T-helper 17 cell (primary cell): ENCODE measurements at places on chromosomes 4 and X. TPM values are rescaled to one million over a fixed set of nuclear protein-coding genes. Genes with fewer than 3 reads are reported as not detected.

DNA sequence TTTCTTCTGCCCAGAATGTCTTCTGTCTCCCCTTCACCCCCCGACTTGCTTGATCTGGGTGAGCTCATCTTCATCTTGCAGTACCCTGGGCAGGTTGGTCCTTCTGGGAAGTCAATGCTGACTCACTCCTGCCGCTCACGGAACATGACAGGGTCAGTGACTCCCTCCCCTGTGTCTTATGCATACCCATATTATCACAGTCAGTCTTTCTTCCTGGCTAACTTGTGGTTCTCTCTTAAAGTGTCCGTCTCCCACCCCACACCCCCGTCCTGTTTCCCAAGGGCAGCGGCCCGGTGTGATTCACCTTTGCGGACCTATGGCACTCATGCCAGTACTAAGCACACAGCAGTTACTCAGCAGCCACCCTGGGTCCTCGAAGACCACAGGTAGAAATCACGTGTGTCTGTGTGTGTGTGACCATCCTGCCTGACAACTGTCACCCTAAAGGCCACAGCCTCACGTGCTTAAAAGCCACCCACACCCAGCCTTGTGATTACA, 17.7 kb downstream of the IQSEC2 start:
- H3K4me3 ChIP-seq = no peak overlapping the region
- H3K27me3 ChIP-seq = no peaks in the 10 kb centered on the region
- H3K27ac ChIP-seq = peak overlapping the region; percentile 27
- peaks cover 21% of the 10 kb centered on the region for H3K4me1 ChIP-seq

DNA sequence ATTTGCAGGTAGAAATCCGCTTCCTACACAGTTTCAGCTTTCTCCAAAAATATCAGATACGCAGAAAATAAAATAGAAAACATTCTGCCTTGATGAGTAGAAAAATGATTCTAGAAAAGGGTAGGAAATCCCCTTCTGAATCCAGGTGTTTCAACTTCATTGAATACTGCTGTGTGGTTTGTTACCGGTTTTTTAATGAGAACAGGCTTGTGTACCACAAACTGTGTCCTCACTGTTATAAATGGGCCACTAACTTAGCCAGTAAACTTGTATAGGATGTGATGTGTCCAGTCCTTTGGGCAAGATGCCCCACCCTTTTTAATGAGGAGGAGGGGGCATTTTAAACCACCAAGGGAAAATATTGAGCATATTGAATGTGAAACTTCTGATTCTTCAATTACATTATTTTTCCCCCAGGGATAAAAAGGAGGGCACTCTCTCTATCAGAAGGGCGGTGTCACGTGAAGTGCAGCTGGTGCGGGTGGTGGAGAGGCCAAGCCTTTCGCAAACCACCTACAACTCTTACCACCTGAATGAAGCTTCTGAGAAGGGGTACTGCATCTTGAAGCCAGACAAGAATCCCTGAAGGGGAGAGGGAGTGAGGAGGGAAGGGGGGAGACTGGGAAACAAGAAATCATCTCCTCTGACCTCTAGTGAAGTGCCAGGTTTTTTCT, 4.5 kb downstream of the CXXC4 start:
- peak overlapping the region; percentile 93 for H3K4me3 ChIP-seq
- no peak for DNase-seq
- H3K36me3 ChIP-seq = no peaks in the 10 kb centered on the region

GRCh38 chr4:37068580-37068979, 176.0 kb upstream of the NWD2 start:
- peaks cover 6% of the 10 kb centered on the region for H3K4me1 ChIP-seq
- DNase-seq = no peak
- no peaks in the 10 kb centered on the region for H3K27me3 ChIP-seq
- H3K4me3 ChIP-seq = no peak overlapping the region
- no peaks in the 10 kb centered on the region for H3K36me3 ChIP-seq

DNA sequence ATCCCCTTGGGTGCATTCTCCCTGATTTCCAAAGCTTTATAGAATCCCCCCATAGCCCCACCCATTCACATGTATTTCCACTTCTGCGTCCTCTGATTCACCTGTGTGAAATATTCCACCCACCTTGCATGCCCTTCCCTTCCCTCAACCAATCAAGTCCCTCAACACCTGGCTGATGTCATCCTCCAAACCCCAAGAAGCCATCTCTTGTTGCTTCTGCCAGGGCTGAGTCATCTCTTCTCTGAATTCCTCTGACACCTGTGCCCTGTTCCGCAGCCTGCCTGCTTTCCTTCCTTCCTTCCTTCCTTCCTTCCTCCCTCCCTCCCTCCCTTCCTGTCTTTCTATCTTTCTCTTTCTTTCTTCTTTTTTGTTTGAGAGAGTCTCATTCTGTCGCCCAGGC, 9.9 kb downstream of the CRMP1 start:
- H3K27me3 ChIP-seq = peaks cover 39% of the 10 kb centered on the region
- peaks cover 3% of the 10 kb centered on the region for H3K4me1 ChIP-seq
- no peak for DNase-seq
- H3K4me3 ChIP-seq = no peak overlapping the region
- peaks cover 5% of the 10 kb centered on the region for H3K36me3 ChIP-seq
- H3K27ac ChIP-seq = no peak overlapping the region

DNA sequence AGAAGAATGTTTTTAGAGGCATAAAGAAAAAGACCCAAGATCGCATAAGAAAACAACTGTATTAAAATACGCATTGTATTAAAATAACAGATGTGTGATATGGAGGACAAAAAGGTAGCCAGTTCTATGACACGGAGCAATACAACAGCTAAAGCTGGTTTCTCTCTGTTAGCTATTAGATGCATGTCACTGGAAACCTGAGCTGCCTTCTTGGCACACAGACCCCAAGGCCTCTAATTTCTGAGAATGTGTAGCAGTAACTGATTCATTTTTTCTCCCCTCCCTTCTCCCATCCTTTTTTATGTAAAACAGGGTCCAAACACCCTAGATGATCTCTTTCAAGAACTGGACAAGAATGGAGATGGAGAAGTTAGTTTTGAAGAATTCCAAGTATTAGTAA, 4.1 kb downstream of the S100G start:
- H3K4me1 ChIP-seq = peaks cover 3% of the 10 kb centered on the region
- no peaks in the 10 kb centered on the region for H3K36me3 ChIP-seq
- H3K27ac ChIP-seq = no peak overlapping the region
- no peak overlapping the region for H3K4me3 ChIP-seq

- peak overlapping the region; percentile 50 for H3K4me3 ChIP-seq
- DNase-seq = no peak
- no peaks in the 10 kb centered on the region for H3K36me3 ChIP-seq
- peaks cover 2% of the 10 kb centered on the region for H3K4me1 ChIP-seq
- H3K27ac ChIP-seq = no peak overlapping the region
- H3K27me3 ChIP-seq = no peaks in the 10 kb centered on the region
Measured at GRCh38 chrX:154032160-154032559, 12.5 kb upstream of the IRAK1 start.

GRCh38 chrX:84165711-84166110, 22.3 kb downstream of the RPS6KA6 start:
- DNase-seq = no peak
- H3K4me1 ChIP-seq = no peaks in the 10 kb centered on the region
- H3K27me3 ChIP-seq = no peaks in the 10 kb centered on the region
- H3K4me3 ChIP-seq = no peak overlapping the region
- H3K36me3 ChIP-seq = no peaks in the 10 kb centered on the region

- H3K4me1 ChIP-seq = no peaks in the 10 kb centered on the region
- H3K27ac ChIP-seq = no peak overlapping the region
- no peak overlapping the region for H3K4me3 ChIP-seq
- no peak for DNase-seq
- H3K36me3 ChIP-seq = no peaks in the 10 kb centered on the region
Measured at GRCh38 chr4:85862896-85863295, 387.9 kb downstream of the ARHGAP24 start.

DNA sequence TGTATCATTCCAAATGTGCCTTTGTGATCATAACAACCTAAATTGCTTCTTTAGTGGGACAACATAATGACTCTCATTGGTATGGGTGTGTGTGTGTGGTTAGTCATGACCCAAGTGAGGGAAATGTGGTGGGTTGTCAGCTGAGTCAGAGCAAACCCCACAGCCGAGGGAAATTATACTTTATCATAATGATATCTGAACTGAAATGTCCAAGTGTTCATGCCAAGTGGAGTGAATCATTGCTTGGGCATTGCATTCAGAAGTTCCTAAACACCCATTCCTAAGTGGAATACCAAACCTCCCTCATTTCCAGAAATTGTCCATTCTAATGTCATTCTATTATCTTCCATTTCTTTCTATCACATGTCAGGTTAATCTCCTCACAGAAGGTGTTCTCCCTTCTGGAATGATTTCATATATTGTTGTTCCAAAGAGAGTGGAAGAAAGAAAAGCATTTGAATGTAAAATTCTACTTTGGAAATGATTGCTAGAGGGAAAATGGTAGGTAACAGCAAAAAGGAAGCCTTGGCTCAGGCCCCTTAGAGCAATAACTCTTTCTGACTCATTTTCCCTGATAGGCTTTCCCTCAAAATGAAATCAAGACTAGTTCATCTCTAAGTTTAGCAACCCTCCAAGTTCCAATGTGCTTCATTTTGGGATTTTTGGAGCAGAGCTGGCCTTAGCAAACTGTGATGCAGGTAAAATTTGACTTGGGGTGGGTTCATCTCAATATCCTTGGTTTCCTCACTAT, 230.7 kb upstream of the KCNIP4 start:
- no peaks in the 10 kb centered on the region for H3K4me1 ChIP-seq
- no peak for DNase-seq
- no peak overlapping the region for H3K27ac ChIP-seq

DNA sequence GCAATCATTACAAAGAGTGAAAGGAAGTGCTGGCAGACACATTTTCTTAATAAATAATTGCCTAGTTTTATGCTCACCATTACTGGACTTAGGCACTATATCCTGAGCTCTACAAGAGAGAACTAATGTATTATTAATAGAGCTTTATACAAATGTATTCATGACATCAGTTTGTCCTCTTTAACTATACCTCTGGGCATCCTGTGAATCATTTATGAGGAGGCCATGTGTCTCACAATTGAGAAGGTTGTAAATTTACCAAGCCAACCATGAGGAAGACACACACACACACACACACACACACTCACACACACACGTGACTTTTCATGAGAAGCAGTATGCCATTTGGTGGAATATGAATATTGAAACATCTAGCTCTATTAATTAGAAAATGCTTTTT, 728.2 kb downstream of the ARAP2 start:
- no peaks in the 10 kb centered on the region for H3K27me3 ChIP-seq
- no peaks in the 10 kb centered on the region for H3K36me3 ChIP-seq
- H3K4me3 ChIP-seq = no peak overlapping the region
- no peak for DNase-seq
- no peaks in the 10 kb centered on the region for H3K4me1 ChIP-seq
- H3K27ac ChIP-seq = no peak overlapping the region

- no peaks in the 10 kb centered on the region for H3K4me1 ChIP-seq
- H3K36me3 ChIP-seq = no peaks in the 10 kb centered on the region
- no peak overlapping the region for H3K4me3 ChIP-seq
- no peak overlapping the region for H3K27ac ChIP-seq
Measured at GRCh38 chr4:11914406-11914805, 485.7 kb upstream of the HS3ST1 start.

DNA sequence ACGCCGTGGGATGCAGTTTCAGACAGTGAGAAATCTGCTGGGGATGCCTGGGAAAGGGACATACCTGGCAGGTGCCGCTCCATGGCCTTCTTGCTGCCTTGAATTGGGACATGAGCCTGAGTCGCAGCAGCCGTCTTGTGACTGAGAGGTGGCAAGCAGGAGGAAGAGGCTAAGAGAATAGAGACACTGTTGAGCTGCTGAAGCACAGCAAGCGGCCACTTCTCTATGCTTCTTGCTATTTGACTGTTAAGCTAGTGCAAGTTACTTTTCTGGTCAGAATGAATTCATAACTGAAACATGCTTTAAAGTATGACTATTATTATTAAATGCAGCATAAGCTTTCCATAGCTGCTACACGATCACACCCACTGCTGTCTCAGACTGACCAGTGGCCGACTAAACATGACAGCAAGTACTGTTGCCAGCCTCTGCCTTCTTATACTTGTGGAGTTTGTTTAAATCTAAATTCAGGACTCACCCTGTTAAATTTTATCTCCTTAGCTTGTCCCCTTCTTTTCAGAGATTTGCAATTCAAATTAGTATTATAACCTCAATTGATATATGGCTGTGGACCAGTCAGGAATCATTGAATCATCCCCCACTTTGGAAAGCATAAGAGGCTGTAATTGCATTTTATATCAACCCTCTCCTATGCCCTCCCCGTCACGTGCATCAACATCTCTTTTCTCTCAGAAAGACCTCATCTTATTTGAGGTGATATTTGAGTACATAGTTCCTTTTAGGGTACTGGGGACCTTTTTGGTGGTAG, 24.8 kb upstream of the ACSL1 start:
- peaks cover 52% of the 10 kb centered on the region for H3K27me3 ChIP-seq
- no peak overlapping the region for H3K4me3 ChIP-seq
- peaks cover 2% of the 10 kb centered on the region for H3K36me3 ChIP-seq
- DNase-seq = no peak

GRCh38 chrX:101206471-101206870, 13.1 kb upstream of the DRP2 start:
- no peak overlapping the region for H3K4me3 ChIP-seq
- no peak for DNase-seq
- no peaks in the 10 kb centered on the region for H3K36me3 ChIP-seq
- peaks cover 6% of the 10 kb centered on the region for H3K4me1 ChIP-seq
- no peak overlapping the region for H3K27ac ChIP-seq
- no peaks in the 10 kb centered on the region for H3K27me3 ChIP-seq

GRCh38 chr4:20591571-20591970, 108.7 kb upstream of the PACRGL start:
- no peak for DNase-seq
- H3K27me3 ChIP-seq = no peaks in the 10 kb centered on the region
- H3K4me1 ChIP-seq = no peaks in the 10 kb centered on the region
- no peak overlapping the region for H3K4me3 ChIP-seq
- H3K36me3 ChIP-seq = no peaks in the 10 kb centered on the region
- H3K27ac ChIP-seq = no peak overlapping the region

GRCh38 chr4:94515365-94515764, 63.6 kb downstream of the PDLIM5 start:
- H3K4me1 ChIP-seq = peaks cover 14% of the 10 kb centered on the region
- H3K27ac ChIP-seq = no peak overlapping the region
- no peak overlapping the region for H3K4me3 ChIP-seq
- H3K36me3 ChIP-seq = peaks cover 2% of the 10 kb centered on the region

The MSX1 gene
- total RNA-seq = not detected

The HSFX3 gene
- total RNA-seq = not detected

The NPNT gene
- not detected for total RNA-seq

The EXOC1L gene
- not detected for total RNA-seq

The ZNF157 gene
- 0.55 TPM for total RNA-seq

The UGDH gene
- total RNA-seq = 11.3 TPM

The USP17L24 gene
- not detected for total RNA-seq

The SLITRK2 gene
- total RNA-seq = not detected

The HSD17B13 gene
- total RNA-seq = 0.20 TPM

The CLDN2 gene
- not detected for total RNA-seq
